Stimulated activated CD4-positive, alpha-beta T cell treated with anti-CD3 and anti-CD28 coated beads, Interleukin-12 subunit alpha, Interleukin-12 subunit beta, amount 100 ng/mL, for 4 hours (primary cell): ENCODE measurements at places on chromosomes 7 and 10.

DNA sequence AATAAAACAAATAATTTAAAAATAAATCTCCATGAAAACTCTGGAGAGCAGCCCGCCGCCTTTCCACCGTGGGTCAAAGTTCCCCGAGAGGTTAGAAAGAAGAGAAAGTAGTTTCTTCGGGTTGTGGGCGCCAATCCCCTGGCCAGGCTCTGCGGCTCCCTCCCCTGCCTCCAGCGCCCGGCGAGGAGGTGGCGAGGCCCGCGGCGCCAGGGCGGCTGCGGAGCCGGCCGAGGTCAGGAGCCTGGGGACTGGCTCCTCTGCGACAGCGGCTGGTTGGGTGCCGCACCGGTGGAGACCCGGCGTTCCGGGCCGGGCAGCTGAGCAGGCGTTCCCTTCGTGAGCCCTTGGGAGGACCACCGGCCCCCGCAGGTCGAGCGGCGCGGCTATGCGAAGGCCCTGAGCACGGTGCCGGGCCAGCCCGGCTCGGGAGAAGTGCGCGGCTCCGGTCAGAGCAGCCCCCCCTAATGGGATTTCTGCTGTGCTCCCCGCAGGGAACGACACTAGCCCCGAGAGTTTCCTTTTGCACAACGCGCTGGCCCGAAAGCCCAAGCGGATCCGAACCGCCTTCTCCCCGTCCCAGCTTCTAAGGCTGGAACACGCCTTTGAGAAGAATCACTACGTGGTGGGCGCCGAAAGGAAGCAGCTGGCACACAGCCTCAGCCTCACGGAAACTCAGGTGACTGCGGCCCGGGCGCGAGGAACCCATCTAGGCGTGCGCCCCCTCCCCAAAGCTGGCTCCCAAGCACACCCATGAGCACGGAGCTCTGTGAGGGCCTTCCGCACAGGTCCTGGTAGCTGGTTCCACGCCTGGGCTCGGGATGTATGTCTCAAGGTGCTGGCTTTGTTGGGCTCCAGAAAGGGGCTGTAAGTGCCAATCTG, 2.8 kb downstream of the EMX2 start:
- DNase-seq, result no peak

- no peak for DNase-seq
Measured at GRCh38 chr7:139914306-139915267, 85.5 kb downstream of the TBXAS1 start.

DNA sequence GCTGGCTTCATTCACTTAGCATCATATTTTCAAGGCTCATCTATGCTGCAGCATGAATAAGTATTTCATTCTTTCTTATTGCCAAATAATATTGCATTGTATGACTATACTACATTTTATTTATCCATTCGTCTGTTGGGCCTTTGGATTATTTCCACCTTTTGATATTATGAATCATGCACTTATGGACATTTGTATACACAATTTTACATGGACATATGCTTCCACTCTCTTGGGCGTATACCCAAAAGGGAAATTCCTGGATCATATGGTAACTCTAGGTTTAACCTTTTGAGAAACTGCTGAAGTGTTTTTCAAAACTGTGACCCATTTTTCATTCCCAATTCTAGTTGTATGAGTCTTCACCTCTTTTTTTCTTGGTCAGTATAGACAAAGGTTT, 80.3 kb upstream of the GNAI1 start:
- no peak for DNase-seq

DNA sequence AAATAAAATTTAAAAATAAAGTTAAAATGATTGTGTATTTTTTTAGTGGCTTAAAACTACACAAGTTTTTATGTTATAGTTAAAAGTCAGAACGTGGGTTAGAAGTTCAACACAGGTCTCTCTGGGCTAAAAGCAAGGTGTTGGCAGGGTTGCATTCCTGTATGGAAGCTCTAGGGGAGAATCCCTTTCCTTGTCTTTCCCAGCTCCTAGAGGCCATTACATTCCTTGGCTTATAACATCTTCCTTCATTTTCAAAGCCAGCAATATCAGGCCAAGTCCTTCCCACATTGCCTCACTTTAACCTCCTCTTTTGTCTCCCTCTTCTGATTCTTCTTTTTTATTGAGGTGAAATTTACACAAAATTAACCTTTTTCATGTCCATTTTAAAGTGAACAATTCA, 52.4 kb upstream of the EEPD1 start:
- no peak for DNase-seq

- DNase-seq, result no peak
Measured at GRCh38 chr10:133464582-133465031, 10.9 kb downstream of the SCART1 start.

DNA sequence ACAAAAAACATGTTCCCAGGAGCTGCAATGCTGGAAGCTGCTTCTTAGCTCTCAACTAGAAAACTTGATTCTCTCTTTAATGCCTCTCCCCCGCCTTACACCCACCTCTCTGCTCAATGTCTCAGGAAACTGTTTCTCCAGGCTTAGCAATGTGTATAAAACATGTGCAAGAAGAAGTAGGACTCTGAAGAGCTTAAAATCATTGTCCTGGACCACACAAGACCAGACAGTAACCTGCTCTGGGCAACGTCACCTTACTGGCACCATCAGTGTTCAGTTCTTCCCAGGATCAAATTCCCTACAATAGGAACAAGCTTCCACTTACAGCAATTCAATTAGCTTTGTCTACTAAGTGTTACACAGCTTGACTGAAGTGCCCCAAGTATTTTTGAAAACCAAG, 104.9 kb downstream of the RAPGEF5 start:
- DNase-seq, result no peak

DNA sequence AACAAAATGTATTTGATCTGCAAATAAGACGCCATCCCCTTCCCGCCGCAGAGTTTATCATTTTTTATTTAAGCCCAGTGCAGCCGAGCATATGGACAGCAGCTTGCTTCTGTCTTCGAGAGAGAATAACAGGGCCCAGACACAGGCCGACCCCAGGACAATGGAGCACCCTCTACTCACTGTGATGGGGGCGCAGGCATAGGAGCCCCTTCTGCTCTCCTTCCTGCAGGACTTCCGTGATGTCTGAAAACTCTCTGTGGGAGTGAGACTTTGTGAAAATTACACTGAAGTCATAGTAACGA, 134.8 kb downstream of the OAT start:
- DNase-seq, result no peak

- no peak for DNase-seq
Measured at GRCh38 chr10:59857049-59857448, 49.3 kb downstream of the CCDC6 start.

DNA sequence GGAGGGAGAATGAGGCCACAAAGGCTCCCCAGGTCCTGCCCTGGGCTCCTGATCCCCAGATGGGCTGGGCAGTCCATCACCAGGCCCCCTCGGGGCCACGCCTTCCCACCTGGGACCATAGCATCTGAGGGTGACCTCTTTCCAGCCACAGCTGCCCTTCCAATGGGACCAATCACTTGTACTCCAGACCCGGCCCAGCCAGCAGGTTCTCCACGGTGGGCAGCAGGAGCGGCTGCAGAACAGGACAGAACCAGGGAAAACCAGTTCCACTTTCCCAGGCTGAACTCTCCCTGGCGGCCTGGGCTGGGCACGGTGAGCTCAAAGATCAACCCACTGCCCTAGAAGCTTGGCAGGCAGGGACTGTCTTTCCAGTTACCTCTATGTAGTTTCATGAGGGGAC, 257.6 kb downstream of the MAD1L1 start:
- no peak for DNase-seq

DNA sequence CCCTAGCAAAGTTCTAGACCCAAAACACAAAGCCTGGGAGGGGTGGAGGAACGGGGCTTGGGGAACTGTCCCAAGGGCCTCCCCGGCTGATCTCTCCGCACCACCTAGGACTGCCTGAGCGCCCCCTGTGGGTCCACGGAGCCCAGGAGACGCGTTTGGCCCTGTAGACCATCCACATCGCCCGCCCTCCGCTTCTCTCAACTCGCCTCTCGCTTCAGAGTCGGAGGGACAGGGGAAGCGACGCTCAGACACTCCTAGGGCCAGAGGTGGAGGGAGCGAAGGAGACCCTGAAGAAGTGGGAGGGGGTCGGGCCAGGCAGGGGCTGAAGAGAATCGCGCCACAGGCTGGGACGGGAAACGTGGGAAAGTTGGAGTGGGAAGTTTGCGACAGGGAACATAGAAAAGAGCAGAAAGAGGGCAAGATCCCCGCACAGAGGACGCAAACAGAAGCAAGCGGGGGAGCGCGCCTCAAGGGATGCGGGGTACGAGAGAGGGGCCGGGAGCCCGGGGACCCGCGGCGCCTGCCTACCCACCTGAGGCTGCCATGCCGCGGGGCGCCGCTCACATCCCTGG, 378 bp downstream of the PIK3AP1 start:
- DNase-seq, result peak; percentile 55

DNA sequence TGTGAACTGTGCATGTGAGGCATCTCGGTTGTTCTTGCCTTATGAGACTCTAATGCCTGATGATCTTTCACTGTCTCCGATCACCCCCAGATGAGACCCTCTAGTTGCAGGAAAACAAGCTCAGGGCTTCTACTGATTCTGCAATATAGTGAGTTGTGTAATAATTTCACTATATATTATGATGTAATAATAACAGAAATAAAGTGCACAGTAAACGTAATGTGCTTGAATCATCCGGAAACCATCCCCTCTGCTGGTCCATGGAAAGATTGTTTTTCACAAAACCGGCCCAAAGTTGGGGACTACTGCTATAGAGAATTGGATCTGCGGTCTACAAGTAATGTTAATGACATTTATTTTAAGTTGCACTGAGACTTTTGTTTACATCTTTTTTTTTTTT, 126.7 kb downstream of the TPST1 start:
- DNase-seq, result no peak

GRCh38 chr7:28900311-28900710, 57.8 kb downstream of the TRIL start:
- no peak for DNase-seq

- DNase-seq, result no peak
Measured at GRCh38 chr7:97218767-97219166, 101.3 kb downstream of the SDHAF3 start.
